Cerebellar nuclear complex (tissue), 1 donor: ENCODE measurements at places on chromosomes 4 and X.

- no peak for DNase-seq
These were observed 41.5 kb upstream of the FHDC1 start for GRCh38 chr4:152894673-152895072.

GRCh38 chr4:184843984-184844554 lies 18.3 kb upstream of the ACSL1 start:
- DNase-seq: no peak

DNA sequence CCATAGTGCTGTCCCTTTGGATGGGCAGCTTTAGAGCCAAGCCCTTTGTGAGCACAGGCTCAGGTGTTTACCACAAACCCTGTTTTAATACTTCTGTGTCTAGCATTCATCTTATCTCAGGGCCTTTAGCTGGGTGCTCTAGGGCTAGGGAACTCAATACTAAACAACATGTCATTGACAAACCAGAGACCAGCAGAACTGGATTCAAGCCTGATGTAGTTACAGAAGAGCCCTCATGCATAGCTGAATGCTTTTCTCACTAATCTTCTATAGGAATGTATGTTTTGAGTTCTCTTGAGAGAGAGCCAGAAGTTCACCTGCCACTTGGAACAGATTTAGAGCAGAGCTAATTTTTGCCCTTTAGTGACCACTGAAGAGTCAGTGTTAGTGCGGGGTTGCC lies 142.6 kb downstream of the DCK start:
- DNase-seq: no peak

DNA sequence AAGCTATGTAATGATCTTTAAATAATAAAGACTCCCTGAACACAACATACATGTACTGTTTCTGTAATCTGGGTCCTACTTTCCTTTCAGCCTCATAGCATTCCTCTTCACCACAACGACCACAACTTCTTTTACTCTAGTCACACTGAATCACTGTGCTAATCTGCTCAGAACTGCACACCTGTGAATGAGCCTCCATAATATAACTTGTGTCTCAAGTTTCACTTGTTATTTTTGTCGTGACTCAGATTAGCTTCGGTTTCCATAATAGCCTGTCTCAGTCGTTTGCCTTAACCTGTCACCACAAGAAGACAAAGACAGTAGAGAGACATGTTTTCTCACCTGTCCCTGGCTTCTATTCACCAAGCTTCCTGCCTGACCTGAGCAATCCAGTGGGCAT lies 61.8 kb downstream of the MAGED1 start:
- no peak for DNase-seq

GRCh38 chrX:103571121-103571520 lies 14.2 kb upstream of the TCEAL4 start:
- DNase-seq: no peak

- DNase-seq: no peak
These were observed 768.3 kb downstream of the RAPGEF2 start for GRCh38 chr4:159871141-159871540.

DNA sequence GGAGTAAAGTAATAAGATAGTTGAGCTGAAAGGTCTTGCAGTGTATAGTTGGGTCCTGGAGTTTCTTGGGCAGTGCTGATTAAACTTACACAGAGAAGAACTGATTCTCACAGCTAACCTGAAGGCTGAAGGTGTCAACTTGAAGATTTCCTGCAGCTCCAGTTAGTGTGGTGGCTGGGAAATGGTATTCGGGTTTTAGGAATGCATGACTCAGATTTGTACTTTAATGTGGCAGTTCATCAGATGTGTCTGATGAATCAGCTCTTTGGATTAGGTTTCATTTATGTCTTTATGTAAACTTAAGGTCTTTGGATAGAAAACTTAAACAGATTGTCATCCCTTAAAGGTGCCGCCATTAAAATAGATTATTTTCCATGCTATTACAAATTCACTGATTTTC lies 200.0 kb downstream of the IL1RAPL1 start:
- no peak for DNase-seq

- DNase-seq: no peak
These were observed 227.3 kb downstream of the KDR start for GRCh38 chr4:54898056-54898562.

DNA sequence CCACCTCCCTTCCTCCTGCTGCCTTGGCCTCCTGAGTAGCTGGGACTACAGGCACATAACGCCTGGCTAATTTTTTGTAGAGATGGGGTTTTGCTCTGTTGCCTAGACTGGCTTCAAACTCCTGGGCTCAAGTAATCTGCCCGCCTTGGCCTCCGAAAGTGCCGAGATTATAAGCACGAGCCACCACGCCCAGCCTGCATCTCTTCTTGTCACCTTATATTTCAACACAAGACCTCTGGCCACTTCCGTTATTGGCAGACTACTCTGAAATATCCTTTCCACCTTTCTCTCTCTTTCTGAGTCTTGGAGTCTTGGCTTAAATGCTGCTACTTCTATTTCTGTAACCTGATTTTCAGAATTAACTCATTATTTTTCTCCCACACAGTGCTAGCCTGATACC lies 5.6 kb downstream of the KIAA0232 start:
- no peak for DNase-seq

- no peak for DNase-seq
These were observed 82.9 kb downstream of the CLCN4 start for GRCh38 chrX:10239611-10240064.

GRCh38 chr4:99394896-99395295 lies 40.2 kb downstream of the ADH7 start:
- no peak for DNase-seq

DNA sequence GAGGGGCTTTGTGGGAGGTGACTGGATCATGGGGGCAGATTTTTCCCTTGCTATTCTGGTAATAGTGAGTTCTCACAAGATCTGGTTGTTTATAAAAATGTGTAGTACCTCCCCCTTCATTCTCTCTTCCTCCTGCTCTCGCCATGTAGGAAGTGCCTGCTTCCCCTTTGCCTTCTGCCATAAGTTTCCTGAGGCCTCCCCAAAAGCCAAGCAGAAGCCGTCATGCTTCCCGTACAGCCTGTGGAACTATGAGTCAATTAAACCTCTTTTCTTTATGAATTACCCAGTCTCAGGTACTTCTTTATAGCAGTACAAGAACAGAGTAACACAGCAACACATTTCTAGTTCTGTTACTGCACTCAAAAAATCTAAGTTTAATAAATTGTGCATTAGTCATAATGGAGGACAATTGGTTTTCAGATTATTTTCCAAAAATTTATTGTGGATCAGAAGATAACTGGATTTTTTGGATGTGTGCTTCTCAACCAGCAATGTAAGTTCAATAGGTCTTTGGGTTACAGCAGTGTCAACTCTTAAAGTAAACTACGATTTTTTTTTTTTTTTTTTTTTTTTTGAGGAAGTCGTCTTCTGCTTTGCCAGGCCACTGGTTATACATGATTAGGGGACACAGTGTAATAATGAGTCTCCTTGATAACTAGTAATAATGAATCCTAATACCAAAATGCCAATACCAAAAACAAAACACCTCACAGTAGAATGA lies 69.9 kb downstream of the CHIC2 start:
- DNase-seq: no peak

DNA sequence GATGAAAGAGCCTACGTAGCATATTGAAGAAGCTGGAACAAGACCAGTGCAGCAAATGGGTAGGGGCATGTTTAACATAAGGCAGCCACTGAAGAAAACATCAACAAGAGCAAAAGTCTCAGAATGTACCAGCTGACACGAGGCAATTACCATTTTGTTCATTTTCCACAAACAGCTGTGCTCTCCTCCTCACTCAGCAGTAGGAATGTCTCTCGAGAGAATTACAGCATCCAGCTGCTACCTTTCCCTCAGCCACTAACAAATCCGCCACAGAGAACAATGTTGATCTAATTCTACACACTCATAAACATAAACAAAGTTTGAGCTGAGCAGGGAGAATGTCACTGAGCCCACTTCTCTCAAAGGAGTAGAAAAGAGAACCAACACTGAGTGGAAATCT lies 68.0 kb downstream of the OPHN1 start:
- DNase-seq: no peak

- DNase-seq: no peak
These were observed 4.3 kb upstream of the ZCCHC4 start for GRCh38 chr4:25308306-25308705.

GRCh38 chrX:49879656-49880277 lies 483 bp downstream of the USP27X start:
- no peak for DNase-seq

GRCh38 chr4:142088906-142089305 lies 452.5 kb downstream of the IL15 start:
- no peak for DNase-seq

- no peak for DNase-seq
These were observed 4.3 kb upstream of the TLR6 start for GRCh38 chr4:38860788-38861424.

DNA sequence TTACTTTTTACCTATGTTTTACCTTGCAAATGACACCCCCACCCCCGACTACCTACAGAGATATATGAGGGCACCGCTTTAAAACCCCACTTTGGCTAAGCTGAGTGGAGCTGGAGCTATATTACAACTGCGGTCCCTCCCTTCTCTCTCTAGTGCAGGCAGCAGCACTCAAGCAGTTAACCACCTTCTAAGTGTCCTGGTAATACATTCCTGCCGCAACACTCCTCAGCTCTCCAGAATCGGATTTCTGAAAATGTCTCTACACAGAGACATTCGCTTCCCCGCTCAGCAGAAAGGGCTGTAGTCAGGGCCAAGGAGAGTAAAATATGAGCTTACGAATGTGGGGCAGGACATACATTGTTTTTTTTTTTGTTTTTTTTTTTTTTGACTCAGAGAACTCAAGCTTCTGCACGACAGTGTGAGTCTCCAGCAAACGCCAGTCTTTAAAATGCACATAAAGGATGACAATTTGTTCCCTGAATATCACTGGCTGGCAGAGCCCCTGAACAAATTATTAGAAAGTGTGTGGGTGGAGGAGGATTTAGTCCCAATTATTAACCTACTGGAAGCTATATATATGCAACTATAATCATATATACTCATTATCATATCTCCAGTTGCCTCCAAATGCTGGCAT lies 287.0 kb upstream of the TET2 start:
- no peak for DNase-seq

DNA sequence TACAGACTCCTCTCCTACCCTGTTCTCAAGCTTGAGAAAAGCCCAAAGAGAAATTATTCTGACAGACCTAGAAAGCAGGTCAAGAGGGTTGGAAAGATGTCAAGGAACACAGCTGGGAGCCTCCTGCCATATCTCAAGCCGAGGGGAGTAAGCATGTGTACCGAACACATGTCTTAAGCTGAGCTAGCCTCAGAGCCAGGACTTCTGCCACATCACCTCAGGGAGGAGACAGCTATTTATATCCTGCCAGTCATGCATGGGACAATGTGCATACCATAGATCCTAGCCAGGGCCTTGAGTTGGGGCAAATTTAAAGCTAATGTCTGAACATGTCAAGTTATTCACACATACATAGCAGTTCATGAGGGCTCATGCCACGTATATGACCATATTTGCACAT lies 11.8 kb downstream of the TMEM31 start:
- DNase-seq: no peak

- no peak for DNase-seq
These were observed 51.5 kb upstream of the ANTXR2 start for GRCh38 chr4:80124246-80125211.
